ENCODE measurements at places on chromosomes 3 and 15.

- no peak for DNase-seq
Measured at GRCh38 chr15:89118481-89118989, 30.3 kb downstream of the ABHD2 start.

DNA sequence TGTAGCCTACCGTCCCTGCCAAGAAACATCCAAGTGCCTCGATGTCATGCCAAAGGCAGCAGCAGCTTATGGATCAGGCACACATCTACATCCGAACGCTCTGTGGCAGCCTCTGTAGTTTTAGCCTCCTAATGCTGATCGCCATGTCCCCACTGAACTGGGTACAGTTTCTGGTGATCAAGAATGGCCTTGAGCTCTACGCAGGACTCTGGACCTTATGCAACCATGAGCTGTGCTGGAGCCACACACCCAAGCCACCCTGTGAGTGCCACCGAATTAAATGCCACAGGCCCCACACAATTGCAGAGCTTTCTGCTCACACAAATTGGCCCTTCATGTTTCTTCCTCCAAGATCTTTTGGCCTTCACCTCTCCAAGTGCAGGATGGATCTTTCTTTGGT is 543 bp downstream of the TMEM202 start:
- no peak for DNase-seq

DNA sequence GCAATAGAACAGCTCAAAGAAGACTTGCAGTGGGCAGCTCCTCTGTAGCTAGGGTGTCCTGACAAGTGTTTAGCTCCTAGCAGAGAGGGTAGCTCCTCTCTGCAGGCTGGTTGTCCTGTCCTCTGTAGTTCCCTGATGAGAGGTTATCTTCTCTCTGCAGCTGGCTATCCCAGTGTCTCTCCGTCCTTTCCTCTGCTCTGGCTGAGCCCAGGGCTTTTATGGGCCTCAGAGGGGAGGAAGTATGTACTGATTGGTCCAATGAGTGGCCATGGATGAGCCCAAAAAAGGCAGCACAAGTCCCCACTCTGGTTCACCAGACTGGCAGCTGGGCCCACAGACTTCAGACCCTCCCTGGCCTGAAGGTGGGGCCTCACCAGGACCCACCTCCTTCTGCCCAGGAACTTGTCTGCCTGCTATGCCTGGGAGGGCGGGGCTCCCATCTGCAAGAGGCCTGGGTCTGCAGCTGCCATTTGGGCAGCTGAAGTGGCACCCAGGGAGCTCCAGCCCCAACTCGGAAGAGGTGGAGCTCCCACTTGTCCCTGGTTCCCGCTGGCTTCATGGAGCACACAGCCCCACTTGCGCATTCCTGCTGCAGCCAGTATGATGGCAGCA is 27.2 kb upstream of the MEX3B start:
- no peak for DNase-seq

GRCh38 chr3:117141812-117142211 is 432.2 kb downstream of the TUSC7 start:
- no peak for DNase-seq

DNA sequence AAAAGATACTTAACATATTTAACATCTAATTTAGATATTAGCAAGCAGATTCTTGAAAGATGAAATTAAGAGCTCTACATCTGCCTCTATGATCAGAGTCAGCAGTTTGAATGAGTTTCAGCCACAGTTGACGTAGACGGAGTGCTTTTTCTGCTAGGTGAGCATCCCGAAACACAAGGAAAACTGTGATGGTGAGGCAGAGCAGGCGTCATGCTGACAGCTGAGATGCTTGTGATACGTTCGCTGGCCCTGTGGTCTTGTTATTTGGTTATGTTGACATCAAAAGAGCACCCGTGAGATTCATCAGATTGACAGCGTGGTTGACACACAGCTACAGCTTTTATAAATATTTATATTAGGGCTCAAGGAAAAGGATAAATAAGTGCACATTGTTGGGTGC is 19.6 kb upstream of the GOLGA8B start:
- no peak for DNase-seq

DNA sequence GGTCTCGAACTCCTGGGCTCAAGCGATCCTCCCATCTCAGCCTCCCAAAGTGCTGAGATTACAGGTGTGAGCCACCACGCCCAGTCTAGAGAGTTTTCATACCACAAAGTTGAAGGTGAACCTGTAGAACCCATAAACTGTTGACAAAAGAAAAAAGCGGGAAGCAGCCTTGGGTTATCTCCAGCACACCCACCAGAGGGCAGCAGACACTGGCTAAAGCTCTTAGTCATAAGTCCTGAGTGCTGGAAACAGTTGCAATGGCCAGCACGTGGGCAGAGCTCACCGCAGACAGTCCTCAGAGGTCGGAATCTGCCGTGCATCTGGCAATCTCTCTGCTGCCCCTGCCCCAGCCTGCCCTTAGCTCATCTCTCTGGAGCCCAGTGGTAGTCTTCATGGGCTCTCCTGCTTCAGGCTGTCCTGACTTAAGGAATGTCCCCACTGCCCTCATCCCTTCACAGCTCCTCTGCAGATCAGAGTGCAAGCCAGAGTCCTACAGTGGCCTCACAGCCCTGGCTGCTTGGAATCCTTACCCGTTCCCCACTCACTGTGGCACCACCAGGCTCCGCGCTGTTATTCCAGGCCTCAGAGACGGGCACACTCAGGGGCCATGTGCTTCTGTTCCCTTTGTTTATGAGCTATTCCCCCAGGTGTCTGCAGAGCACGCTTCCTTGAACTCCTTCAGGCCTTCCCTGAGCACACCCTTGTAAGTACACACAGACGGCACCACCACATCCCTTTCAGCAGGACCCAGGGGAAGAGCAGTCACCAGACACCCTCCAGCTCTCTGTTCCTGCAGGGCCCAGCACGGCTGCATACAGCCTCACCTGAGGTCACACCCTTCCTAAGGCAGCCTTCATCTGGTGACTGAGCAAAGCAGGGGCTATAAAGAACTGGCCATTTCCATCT is 8.8 kb upstream of the ELP6 start:
- peak; percentile 84 for DNase-seq

DNA sequence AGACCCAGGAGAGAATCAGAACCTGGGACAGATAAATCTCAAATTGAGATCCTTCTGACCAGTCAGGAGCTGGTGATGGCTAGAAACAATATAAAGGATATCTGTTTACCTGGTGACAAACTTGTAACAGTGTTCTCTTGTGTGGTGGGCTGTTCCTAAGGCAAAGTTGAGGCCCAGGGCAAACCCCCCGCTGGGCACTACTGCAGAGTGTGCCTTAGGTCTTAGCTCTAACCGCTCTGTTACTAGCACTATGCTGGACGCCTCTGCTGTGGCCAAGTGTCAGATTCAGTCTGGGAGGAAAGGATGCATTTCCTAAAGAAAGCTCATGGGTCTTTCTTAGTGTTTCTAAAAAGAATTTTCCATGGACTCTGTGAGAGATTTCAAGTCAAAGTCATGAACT is 146.5 kb upstream of the MEIS2 start:
- no peak for DNase-seq
